Large intestine (tissue), 12 donors: ENCODE measurements at places on chromosomes 2 and 18. TPM values are rescaled to one million over a fixed set of nuclear protein-coding genes. Genes with fewer than 3 reads are reported as not detected.

GRCh38 chr18:79521416-79522205 is 125.9 kb downstream of the NFATC1 start:
- no peak for DNase-seq

- peak; percentile 42 for DNase-seq
Measured at GRCh38 chr2:69798290-69798908, 31.1 kb upstream of the GMCL1 start.

GRCh38 chr2:20363578-20363977 is 12.9 kb upstream of the PUM2 start:
- DNase-seq: no peak

DNA sequence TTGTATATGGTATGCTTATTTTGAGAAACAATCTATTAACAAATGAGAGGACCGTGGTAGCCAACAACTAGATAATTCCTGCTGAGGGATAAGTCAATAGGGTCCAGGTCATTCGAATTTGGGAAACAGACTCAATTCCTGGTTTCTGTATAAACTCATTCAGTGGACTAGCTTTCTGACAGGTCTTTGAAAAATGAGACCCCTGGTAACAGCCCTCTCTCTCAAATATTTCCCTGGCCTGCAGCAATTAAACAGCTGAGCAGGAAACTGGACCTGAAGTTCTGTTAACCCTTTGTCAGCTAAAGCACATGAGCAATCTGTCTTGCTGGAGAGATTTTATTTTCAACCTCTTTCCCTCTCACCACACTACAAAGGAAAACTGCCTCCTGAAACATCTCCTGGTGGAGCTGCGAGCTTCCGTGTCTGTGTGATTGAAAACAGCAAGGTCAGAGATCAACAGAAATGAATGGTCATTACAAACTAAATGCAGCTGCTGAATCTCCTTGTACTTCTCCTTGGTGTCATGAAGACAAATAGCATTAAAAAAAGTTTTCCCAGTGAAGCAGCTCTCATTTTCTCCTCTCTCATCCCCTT is 70.3 kb upstream of the CCDC85A start:
- DNase-seq: no peak

DNA sequence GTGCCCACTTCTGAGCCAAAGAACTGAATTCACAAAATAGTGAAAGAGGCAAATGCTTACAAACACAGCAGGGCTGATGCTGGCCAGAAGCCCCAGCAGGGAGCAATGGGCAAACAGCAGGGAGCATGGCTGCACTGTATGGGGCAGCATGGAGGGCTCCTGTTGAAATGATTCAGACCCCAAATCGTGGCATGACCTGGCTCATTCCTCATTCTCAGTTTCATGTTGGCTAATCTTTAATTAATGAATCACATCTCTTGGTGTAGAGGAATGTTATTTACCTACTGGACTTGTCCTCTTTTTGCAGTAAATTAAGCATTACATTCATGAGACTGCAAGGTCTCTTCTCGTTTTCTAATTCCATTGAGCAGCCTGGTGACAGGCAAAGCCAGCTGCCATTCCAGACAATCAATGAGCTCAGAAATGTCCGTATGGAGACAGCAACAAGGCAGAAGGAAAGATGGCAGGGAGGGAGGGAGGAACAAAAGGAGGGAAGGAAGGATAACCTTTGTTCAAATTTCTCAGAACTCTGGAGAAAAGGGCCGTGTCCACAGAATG is 84.9 kb upstream of the ST8SIA3 start:
- DNase-seq: no peak

DNA sequence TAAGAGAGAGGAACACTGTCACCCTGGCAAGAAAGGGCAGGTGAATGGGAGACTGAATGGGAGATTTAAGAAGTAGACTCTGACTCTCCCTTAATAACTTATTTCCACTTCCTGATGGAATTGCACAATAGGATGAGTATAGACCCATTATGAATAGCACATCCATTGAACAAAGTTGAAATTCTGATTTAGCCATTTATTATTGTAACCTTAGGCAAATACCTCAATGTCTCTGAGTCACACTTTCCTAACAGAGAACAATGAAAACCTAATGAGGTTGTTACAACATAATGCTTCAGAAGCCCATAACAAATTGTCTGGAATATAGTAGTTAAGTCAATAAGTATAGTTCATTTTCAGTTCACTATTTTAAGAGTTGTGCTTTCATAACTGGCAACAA is 78.9 kb downstream of the NRXN1 start:
- DNase-seq: no peak

PGAP1 gene
- polyA plus RNA-seq: 15.1 TPM

DNA sequence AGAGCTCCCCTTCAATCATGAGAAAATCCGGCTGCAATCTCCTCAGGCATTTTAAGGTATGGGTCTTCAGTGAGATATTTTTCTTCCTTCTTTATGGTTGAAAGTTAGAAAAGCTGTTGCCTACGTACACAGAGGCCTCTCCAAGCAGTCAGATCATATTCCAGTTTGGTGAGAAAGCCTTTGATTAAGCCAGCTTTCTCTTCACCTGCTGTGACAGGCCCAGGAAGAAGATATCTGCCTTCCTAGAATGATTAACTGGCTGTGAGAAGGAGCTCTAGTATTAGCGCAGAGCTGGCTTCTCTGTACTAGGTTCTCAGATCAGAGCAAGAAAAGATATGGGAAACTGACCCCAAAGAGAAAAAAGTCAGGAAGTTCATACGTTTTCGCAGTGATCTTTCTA is 585.0 kb upstream of the CHAC2 start:
- DNase-seq: peak; percentile 26
